GM12891 (cell line): ENCODE measurements at places on chromosomes 7 and 10.

- DNase-seq, result no peak
Measured at GRCh38 chr7:23093546-23093945, 12.0 kb upstream of the KLHL7 start.

GRCh38 chr10:21336476-21337170, 188.9 kb downstream of the SKIDA1 start:
- DNase-seq, result no peak

DNA sequence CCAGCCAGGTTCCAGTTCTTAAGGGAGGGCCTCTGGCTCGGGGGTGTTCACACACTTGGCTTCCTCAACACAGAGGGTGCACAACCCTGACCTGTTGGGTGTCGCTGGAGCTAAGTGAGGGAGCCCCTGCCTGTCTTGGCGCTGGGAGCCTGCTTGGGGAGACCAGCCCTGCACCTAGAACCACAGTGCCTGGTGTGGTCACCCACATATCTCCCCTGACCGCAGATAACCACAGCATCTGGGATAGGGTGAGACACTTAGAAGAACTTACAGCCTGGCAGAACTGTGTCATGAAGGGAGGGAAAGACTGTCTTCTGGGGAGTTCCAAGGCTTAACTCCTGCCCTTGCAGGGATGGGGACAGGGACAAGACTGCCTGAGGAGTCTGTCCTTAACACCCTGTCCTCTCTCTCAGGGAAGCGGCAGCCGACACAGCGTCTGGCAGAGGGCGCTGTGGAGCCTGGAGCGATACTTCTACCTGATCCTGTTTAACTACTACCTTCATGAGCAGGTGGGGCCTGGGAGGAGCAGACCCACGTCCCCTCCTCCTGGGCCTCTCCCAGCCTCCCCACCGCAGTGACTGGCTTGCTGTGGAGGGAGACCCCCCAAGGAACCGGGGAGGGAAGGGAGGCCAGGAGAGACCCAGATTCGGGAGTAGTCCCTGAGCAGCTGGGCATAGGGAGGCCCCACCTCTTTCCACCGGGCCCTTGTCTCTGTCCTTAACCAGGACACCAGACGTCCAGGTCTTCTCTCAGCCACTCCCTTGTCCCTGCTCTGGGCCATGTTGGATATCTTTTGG, 59.0 kb downstream of the PALD1 start:
- peak; percentile 46 for DNase-seq

- no peak for DNase-seq
Measured at GRCh38 chr7:24325708-24326107, 41.7 kb downstream of the NPY start.

DNA sequence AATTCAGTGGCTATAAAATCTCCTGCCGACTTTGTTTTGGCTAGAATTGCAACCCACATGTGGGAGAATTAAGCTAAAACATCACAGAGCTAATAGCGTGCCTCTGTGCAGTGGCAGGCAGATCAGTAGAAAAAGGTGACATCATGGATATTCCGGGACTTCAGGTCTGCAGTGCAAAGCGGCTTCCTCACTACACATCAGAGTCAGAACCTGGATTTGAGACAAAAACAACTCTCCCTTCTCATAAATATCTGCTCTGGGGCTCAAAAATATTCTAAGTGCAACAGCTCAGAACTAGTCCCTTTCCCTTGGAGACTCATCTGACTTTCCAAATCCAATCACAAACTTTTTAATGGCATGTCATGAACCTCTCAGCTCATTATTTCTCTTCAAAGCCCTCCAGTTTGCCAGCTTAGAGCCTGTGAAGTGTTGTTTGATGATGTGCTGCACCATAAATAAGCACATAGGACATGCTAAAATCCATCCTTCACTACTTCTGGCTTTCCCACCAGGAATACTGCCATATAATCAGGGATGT, 337.1 kb downstream of the RNLS start:
- no peak for DNase-seq

DNA sequence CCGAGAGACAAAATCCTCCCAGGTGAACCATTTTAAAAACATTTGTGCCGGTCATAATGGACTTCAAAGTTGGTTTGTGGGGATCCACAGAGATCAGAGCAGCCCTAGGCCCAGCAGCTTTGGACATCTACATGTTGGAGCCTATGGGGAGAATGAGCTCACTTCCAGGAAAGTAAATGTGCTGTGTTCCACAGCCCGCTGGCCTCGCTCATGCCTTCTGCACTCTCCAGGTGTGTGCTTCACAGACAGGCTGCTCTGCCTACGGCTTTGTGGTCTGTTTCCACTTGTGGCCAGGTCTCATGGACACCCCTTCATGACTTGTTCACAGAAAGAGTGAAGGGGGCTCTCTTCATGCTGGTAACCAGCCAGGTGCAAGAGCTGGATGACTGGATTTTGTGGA, 141.6 kb downstream of the ADARB2 start:
- DNase-seq, result no peak

GRCh38 chr7:28643584-28644340, 231.4 kb downstream of the CREB5 start:
- no peak for DNase-seq

- no peak for DNase-seq
Measured at GRCh38 chr10:71957546-71958275, 6.5 kb upstream of the CHST3 start.

DNA sequence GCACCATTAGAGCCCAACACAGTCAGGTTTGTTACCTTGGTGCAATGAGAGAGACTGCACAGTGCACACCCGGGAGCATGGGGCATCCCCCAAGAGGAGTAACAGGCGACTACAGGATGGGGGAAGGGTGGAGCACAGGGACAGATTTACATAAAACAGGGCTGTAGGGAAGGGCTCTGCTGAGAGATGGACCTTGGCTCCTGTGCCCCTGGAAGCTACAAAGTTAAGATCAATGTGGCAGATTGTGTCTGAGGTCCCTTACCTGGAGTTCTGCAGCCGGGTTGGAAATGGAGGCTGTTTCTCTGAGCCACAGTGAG, 13.7 kb upstream of the SLC18A3 start:
- DNase-seq, result no peak

DNA sequence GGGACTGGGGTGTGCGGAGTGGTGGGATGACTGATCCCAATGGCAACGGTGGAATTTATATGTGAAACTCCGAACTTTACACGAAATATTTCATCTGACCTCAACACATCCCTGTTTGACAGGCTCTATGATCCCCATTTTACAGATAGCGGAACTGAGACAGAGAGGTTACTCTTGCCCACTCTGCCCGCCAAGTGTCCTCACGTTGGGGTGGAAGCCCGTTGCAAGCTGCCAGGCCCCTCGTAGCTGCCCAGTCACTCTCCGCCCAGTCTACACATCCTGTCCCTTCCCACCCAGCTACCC, 397 bp upstream of the NFE2L3 start:
- DNase-seq, result no peak

- DNase-seq, result no peak
Measured at GRCh38 chr7:30755384-30756154, 3.6 kb downstream of the INMT start.

DNA sequence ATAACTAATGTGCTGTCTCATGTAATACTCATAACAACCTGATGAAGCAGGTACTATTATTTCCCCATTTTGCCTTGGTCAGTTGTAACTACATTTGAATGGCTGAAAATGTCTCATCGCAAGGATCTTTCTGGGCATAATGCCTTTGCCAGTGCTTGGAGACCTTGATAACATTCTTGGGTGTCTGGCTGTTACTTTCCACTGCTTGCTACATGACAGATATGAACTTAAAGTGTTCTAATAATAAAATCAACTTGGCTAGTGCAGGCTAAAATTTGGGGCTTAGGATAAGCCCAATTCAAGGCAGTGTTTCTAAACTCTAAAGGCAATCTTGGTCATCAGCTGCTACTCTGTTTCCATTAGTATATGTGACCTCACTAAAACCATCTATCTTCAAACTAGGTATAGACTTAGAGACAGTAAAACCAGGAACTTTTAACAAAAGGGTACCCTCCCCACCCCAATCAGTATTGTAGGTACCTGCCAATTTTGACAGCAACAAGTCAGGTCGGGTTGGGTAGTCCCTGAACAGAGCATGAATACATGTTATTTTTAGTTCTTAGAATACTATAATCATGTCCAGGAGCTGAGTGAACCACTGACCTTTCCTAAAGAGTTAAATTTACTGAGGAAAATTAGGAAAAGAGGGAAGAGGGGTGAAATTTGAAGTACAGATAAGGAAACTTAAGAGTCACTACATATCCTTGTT, 68.2 kb upstream of the AHR start:
- no peak for DNase-seq

- DNase-seq, result no peak
Measured at GRCh38 chr7:77284005-77284404, 84.4 kb upstream of the FGL2 start.

- no peak for DNase-seq
Measured at GRCh38 chr7:159015454-159016410, 128.9 kb downstream of the VIPR2 start.

- no peak for DNase-seq
Measured at GRCh38 chr7:131056007-131056406, 271.7 kb upstream of the MKLN1 start.

DNA sequence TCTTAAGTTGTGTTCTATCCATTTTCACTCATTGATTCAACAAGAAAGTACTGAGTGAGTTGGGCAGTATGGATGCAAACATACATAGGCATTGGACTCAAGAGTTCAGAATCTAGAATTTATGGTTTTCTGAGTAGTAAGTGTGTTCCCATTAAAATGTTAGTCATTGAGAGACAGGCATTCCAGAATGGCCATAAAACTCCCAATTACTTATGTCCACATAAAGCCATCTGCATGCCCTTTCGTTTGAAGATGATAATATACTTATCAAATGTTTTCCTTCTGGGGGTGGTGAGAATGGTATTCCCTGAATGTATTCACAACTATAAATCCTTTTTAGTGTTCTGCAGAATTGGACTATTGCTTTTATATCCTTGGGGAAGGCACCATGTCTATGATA, 131.6 kb downstream of the CD36 start:
- no peak for DNase-seq
